ENCODE measurements at places on chromosomes 1 and 21.
A peak's percentile ranks its signal among the peaks of the same experiment; 100 is the strongest.

GRCh38 chr1:151661751-151662150 lies 49.9 kb downstream of the SNX27 start:
- no peak for DNase-seq

GRCh38 chr21:29616209-29616751 lies 317.6 kb downstream of the BACH1 start:
- DNase-seq = no peak

DNA sequence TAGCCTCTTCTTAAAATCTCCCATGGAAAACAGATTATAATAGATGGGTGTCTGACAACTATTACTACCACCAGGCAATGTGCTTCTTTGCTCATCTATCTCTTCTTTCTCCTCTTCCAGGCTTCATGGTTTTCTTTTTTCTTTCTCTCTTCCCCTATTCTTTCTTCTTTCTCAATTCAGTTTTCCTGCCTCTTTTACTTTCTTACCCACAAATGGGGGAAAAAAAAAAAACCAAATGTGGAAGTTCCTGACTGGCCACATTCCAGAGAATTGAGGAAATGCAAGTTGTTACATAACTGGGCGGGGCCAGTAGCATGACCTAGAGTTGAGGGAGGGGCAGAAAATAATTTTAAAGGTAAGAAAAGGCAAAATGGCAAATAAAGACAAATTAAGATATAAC lies 10.9 kb upstream of the SMG7 start:
- peak; percentile 23 for DNase-seq

GRCh38 chr21:42158846-42159245 lies 60.1 kb upstream of the ABCG1 start:
- no peak for DNase-seq

- DNase-seq = no peak
These were observed 35.1 kb downstream of the PROX1 start for GRCh38 chr1:214022810-214023425.

GRCh38 chr1:70220015-70220414 lies 1.2 kb upstream of the SRSF11 start:
- DNase-seq = no peak

- peak; percentile 84 for DNase-seq
These were observed at the start of gene PEX10 for GRCh38 chr1:2412395-2412772. TSS of gene PEX10 (minus strand) at chr1:2412564. CDS start at chr1:2412502, 62 bp downstream.

- no peak for DNase-seq
These were observed 150.1 kb downstream of the PLPP3 start for GRCh38 chr1:56429288-56429687.

GRCh38 chr1:158025576-158026230 lies 32.3 kb downstream of the KIRREL1 start:
- DNase-seq = no peak

- no peak for DNase-seq
These were observed 96.4 kb upstream of the DPH5 start for GRCh38 chr1:101121975-101122374.

GRCh38 chr1:183218027-183218618 lies 32.1 kb downstream of the LAMC2 start:
- DNase-seq = no peak

DNA sequence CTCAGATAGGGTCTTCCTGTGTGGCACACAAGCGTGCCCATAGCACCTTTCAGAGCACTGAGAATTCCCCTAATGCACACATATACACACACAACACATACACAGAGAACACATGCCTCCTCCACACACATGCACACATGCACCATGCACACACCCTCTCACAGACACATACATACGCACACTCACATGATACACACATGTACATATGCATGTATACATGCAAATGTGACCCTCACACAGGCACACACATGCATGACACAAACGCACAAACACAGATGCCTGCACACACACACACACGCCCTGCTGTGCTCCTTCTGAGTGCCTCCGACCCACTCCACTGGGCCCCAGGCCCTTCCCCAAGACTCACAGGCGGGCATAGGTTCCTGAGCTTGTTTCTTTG lies 251.0 kb downstream of the PTPRU start:
- DNase-seq = no peak

- DNase-seq = no peak
These were observed 45.2 kb downstream of the WDR4 start for GRCh38 chr21:42833859-42834725.

- DNase-seq = peak; percentile 66
These were observed 161.3 kb downstream of the TSEN15 start for GRCh38 chr1:184212649-184213314.

DNA sequence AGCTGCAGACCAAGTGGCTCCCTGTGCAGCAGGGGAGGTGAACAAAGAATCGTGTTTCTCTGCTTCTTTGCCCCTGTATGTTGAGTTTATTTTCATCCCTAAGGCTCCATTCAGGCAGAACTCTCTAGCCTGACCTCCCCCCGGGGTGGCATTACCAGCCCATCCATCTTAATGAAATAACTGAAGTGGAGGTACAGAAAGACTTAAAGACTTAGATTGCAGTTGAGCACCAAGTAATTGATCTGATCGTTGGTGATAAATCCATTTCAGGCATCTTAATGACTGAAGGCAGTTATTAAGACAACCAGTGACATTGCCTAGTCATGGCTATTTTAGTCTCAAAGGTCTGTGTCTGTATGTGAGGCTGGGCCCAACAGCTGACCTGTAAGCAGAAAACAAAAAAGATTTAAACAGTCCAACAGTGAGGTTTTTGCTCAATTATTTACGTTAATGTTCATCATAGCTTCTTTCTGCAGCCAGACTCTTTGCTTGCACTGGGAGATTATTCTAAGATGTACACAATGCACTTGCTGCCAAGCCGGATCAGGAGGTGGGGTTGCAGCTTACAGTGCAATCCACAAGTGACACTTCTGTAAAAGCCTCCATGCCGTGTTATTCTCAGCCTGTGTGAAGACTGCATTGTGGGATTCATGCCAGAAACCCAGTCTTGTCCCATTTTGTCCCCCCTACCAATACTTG lies 363.0 kb upstream of the DUSP10 start:
- DNase-seq = no peak

GRCh38 chr1:54081306-54082270 lies 28.2 kb downstream of the TCEANC2 start:
- peak; percentile 70 for DNase-seq

DNA sequence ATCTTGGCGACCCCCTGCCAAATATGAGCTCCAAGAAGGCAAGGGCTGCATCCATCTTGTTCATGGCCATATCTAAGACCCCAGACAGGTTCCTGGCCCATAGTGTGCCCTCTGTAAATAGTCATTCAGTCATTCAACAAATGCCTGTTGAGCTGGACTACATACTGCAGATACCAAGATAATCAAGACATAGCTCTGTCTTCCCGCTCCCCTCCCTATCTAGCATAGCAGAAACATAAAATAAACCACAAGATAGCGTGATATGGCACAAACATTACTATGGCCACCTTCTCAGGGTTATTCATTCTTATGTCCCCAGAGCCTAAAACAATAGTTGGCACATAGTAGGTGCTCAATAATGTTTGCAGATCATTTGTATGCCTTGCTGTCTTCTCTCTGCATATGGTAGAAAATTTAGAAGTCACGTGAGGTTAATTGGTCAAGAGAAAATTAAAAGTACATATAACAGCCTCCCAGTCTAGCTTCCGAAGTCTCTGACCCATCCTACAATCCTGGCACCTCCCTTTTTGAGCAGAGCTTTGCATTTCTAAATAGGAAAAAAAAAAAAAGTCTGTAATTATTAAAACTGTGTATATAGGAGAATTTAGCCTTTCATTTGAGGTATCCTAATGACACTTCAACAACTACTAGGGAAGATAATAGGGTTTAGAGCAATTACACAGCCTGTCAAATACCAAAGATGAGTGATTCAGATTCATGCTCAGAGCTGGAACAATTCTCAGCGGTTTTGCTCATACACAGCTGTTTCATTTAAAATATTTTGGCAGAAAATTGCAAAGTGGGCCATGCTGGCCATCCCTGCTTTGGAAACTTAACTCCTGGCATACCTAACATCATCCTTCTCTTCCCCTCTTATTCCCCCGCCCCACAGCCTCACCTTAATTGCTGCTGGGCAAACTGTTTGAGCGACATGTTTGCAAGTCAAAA lies 219.0 kb downstream of the KAZN start:
- no peak for DNase-seq

- no peak for DNase-seq
These were observed 23.8 kb downstream of the HIVEP3 start for GRCh38 chr1:41894808-41895483.

GRCh38 chr21:38300141-38300578 lies 43.4 kb downstream of the KCNJ15 start:
- DNase-seq = no peak

Measured in HT1080 (cell line).